ENCODE measurements at places on chromosomes 6 and 20.

DNA sequence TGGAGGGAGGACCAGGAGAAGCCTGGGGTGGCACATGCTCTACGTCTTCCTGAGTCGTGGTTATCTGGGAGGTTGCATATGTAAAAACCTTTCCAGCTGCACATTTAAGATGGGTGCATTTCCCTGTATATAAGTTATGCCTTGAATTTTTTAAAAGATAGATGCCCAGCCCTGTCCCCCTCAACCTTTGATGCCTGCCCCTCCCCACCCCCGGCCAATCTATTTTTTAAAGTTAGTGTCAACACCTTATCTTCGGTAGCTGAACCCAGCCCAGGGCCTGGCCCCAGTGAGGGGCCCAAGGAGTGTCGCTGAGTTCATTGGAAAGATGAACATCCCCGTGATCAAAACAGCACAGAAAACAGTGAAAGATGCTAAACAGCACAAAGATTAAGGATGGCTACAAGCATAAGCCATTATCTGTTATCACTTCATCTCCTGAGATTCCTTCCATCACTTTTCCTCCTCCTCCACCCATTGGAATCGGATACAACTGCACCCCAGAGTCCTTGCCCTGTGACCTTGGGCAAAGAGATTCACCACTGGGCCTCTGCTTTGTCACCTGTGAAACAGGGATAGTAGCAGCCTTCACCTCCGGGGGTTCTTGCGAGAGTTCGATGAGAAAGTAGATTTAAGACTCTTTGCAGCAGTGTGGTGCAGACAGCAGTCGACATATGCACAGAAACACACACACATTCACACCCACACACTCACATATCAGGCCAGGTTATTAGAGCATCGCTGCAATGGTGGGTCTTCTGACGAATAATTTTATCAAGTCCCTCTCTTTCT lies 47.5 kb downstream of the SIRPA start:
- DNase-seq, result no peak

- no peak for DNase-seq
Observed at GRCh38 chr6:168428052-168428826, 12.7 kb upstream of the SMOC2 start.

DNA sequence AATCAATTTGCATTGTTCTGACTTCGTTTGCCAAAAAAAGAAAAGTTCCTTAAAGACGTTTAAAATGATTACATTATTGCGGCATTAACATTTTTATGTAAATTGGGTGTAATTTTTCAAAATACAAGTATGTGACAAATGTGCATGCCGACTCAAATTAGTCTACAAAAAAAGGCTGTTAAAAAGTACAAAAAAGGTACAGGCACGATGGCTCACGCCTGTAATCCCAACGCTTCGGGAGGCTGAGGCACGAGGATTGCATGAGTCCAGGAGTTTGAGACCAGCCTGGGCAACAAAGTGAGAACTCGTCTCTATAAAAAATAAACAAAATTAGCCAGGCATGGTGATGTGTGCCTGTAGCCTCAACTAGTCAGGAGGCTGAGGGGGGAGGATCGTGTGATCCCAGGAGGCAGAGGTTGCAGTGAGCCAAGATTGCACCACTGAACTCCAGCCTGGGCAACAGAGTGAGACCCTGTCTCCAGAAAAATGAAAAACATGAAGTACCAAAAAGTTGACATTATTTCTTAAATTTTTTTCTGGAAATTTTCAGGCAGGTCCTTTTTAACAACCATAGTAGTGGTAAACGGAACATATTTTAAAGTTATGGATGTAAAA lies 90.2 kb downstream of the PTPN1 start:
- no peak for DNase-seq

- no peak for DNase-seq
Observed at GRCh38 chr6:96851858-96852257, 14.6 kb upstream of the GPR63 start.

DNA sequence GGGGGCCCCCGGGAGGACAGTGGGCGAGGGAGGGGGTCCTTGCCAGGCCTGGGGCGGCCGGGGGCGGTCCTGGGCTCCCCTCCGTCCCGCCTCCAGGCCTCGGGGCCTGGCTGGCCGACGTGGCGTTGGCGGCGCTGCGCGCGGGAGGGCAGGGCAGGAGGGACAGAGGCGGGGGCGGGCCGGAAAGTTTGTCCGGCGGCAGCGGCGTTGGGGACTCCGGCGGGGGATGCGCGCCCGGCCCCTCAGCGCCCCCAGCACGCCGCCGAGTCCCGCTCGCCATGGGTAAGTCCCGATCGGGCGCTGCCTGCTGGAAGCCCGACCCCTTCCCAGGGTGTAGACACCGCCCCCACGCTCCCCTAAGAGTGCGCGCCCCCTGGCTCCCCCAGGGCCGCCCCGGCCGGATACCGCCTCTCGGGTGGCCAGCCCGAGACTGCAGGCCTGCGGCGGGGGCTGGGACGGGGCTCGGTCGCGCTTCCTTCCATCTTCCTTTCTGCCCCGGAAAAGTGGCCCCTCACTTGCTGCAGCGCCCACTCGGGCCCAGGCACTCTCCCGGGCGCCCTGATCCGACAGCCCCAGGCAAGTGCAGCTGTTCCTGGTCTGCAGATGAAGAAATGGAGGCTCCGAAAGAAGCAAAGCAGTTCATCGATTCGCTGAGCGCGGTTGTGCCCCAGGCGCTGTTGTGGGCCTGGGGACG lies at the start of gene SLC2A10:
TSS of gene SLC2A10 (plus strand) at position 191 of the 694 bp plus-strand sequence. CDS start at position 279, 88 bp downstream.
- no peak for DNase-seq

DNA sequence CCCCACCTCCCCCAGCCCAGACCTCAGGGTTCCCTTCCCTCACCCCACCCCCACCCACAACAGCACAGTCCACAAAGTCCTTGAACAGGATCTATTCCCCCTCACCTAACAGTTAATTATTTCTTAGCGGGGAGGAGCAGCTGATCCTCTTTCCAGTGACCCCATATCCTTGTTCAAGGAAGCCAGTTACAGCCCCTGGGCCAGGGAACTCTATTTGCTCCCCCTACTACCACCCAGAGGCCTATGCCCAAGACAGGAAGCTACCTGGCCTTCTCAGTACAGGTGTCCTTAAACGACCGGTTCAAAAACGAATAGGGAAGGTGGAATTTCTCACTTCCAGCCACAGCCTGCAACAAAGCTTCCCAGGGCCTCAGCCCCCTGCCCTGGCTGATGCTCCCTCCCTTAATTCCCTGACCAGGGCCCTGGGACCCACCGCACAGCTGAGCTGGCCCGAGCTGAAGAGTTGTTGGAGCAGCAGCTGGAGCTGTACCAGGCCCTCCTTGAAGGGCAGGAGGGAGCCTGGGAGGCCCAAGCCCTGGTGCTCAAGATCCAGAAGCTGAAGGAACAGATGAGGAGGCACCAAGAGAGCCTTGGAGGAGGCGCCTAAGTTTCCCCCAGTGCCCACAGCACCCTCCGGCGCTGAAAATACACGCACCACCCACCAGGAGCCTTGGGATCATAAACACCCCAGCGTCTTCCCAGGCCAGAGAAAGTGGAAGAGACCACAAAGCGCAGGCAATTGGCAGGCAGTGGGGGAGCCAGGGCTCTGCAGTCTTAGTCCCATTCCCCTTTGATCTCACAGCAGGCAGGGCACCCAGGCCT lies 778 bp downstream of the MCCD1 start:
- DNase-seq, result no peak

- DNase-seq, result no peak
Observed at GRCh38 chr6:89412071-89413005, at the start of gene RRAGD. Gene RRAGD, minus strand, starts transcription at chr6:89412273. Its CDS starts 280 bp downstream, at chr6:89411993.

GRCh38 chr6:16948396-16948795 lies 153.5 kb upstream of the STMND1 start:
- no peak for DNase-seq

DNA sequence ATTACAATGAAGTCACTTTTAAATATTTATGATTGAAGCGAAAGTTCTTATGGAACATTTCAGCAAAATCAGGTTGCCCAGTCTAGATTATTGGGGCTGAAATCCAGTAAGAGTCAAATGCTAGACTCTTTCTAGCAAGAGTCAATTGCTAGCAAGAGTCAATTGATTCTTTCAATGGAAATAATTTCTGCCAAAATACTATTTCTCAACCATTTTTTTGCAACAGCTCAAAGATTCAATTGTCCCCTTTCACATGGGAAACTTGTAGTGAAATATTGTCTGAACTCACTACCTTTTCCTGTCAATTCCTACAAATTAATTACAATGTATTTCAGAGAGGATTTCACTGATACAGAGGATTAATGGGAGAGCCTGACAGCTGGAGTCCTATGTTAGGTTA lies 78.3 kb downstream of the MAP7 start:
- no peak for DNase-seq

- DNase-seq, result no peak
Observed at GRCh38 chr20:15930311-15931305, 642.6 kb downstream of the KIF16B start.

- DNase-seq, result no peak
Observed at GRCh38 chr6:143611580-143611979, 66.2 kb upstream of the PHACTR2 start.

GRCh38 chr6:31049518-31049917 lies 39.2 kb downstream of the MUC22 start:
- no peak for DNase-seq

DNA sequence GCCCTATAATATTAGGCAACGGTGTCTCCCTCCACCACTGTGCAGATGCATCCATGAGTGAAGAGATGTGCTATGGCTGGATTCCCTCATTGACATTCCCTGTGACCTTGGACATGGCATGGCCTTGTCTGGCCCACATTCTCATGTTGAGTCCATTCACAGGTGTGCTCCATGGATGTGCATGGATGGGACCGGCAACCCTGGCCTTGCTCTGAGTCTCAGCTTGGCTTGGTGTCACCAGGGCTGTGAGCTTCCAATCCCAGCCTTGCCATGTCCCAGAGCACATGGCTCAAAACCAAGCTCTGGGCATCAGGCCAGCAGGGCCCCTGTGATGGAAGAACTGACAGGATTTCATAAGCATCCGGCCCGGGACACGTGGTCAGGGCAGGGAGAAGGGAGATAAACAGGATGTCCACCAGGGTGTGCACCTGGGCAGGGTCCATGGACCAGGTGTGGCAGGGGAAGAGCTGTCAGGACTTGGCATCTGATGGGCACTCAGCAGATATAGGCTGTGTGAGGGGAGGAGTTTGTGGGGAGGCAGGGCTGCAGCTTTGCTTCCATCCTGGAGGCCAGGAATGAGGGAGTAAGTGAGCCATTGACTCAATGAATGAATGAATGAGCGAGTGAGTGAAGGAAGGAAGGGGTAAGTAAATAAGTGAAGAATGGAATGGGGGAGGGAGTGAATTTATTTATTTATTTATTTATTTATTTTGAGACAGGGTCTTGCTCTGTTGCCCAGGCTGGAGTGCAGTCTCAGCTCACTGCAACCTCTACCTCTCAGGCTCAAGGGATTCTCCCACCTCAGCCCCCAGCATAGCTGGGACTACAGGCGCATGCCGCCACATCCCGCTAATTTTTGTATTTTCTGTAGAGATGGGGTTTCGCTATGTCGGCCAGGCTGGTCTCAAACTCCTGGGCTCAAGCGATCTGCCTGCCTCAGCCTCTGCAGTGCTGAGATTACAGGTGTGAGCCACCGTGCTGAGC lies 15.7 kb downstream of the NRSN2 start:
- DNase-seq, result no peak
